ENCODE measurements at places on chromosomes 13 and 19.
A peak's percentile ranks its signal among the peaks of the same experiment; 100 is the strongest.

DNA sequence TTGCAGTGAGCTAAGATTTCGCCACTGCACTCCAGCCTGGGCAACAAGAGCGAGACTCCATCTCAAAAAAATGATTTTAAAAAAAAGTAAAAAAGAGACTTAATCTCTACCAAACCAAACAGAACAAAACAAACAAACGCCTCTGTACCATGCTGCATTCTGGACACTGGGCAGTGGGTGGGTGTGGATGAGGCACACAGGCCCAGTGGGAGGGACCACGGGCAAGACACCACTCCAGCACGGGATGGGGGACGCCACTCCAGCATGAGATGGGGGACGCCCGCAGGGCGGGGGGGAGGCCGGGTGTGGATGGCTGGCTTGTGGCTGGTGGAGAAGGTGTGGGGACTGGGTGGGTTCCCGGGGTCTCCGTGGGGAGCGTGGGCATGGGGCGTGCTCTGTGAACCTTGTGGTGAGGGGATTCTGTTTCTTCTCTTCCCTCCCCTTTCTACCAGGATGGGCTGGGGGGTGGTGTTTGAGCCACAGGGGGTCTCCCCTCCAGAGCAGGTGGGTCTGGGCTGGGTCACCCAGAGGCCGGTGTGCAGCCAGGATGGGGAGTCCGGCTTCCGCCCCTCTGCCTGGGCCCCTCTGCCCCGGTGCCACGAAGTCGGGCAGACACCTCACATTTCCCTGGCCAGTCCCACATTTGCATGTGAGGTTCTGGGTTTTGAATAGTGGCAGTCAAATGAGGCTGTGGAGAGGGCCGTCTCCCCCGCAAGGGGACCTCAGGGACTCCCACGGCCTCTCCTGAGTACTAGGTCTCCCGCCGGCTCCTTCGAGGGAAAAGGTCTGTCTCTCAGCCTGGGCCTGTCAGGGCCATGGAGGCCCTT lies 23.9 kb upstream of the MATK start:
- DNase-seq: no peak

GRCh38 chr13:94921181-94921580 lies 208.8 kb upstream of the SOX21 start:
- no peak for DNase-seq

- no peak for DNase-seq
These were observed 559.6 kb upstream of the SPRY2 start for GRCh38 chr13:80900561-80900960.

- DNase-seq: peak; percentile 70
These were observed 540 bp upstream of the ZFP36 start for GRCh38 chr19:39405958-39406655.

DNA sequence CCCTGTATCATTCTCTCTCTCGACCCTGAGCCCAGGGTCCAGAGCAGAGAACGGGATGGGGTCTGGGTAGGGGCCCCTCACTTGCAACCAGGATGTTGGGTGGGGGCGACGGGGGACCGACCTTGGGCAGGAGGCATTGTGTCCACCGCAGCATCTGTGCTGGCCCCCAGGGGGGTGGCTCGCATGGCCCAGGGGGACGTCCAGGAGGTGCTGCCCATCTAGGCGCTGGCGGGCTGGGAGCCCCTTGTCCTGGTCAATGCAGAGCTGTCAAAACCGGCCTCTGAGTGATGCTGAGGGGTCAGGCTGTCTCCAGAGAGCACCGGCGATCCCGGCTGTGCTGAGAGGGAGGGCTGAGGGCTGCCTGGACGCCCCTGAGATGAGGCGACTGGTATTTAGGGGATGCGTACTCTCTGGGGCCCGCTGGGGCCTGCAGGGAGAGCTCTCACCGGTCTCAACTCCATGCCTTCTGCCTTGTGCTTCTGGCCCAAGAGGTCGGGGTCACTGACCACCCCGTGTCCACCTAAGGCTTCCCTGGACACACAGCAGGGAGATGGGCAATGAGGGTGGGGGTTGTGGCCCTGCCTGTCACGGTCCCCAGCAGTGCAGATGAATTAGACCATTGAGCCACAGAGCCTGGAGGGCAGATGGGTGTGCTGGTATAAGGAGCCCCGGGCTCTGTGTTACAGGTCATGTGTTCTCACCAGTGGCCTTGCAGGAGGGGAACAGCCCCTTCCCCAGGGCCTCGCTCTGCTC lies 8.6 kb downstream of the RPS9 start:
- no peak for DNase-seq

DNA sequence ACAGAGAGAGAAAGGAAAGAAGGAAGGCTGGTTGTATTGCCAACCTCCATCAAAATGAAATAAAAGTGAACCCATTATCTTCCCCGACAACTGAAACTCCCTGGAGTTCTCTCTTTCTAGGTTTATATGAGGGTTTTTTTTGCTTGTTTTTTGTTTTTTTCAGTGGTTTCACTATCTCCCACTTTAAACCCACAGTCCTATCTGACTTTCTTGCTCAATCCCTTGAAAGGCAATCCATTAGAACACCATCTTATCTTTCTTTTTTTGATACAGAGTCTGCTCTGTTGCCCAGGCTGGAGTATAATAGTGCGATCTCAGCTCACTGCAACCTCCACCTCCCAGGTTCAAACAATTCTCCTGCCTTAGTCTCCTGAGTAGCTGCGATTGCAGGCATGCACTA lies 158.0 kb upstream of the MIR17HG start:
- DNase-seq: no peak

GRCh38 chr13:66313413-66313812 lies 916.7 kb downstream of the PCDH9 start:
- no peak for DNase-seq

DNA sequence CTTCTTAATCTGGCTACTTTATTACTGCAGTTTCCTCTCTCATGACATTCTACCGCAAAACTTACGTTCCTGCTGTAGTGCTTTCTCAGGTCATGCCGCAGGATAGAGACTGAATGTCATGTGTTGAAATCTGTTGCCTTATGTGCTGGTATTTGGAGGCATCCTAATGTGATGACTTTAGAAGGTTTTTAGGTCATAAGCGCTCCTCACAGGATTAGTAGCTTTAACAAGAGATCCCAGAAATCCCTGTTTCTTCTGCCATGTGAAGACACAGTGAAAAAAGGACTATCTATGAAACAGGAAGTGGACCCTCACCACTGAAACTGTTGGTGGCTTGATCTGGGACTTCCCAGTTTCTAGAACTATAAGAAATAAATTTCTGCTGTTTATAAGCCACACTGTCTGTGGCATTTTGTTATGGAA lies 209.3 kb downstream of the LACC1 start:
- DNase-seq: peak; percentile 24

- DNase-seq: peak; percentile 75
These were observed 24.2 kb upstream of the TTYH1 start for GRCh38 chr19:54390942-54391577.

GRCh38 chr19:3477951-3478350 lies 2.4 kb downstream of the SMIM24 start:
- no peak for DNase-seq

DNA sequence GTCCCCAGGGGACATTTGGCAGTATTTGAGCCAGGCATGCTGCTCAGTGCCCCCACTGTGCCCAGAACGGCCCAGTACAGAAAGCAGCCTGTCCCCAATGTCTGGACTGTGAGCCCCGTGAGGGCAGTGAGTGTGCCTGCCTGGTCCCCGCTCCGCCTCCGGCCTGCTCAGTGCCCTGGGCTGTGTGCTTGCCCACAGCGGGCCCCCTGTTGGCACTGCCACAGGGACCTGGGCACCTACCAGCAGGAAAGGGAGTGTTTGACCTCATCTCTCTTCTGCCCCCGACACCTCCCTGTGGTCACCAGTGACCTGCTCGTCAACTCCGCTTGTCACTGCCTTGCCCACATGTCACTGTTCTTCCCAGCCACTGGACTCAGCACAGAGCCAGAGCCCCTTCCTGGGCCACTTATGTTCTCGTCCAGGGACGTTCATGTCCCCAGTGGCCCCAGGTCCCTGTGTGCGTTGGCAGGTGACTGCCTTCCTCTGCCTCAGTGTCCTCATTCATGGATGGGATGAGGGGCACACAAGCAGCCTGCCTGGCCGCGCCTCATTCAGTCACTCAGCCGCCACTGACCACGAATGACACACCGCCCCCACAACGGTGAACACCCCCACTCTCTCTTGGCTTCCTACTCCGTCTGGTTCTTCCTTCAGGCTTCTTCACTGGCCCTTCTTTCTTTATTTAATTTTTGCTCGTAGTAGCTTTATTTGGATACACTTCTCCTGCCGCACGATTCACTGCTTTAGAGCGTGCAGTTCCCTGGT lies 2.8 kb downstream of the FZR1 start:
- peak; percentile 44 for DNase-seq

Measured in NB4 (cell line).